ENCODE measurements at places on chromosomes 16 and 17. TPM values are rescaled to one million over a fixed set of nuclear protein-coding genes. Genes with fewer than 3 reads are reported as not detected.
A peak's percentile ranks its signal among the peaks of the same experiment; 100 is the strongest.

Gene KRT40
- not detected for total RNA-seq

Gene QPRT
- 9.9 TPM for total RNA-seq

Gene TK1
- total RNA-seq = 1.9 TPM

DNA sequence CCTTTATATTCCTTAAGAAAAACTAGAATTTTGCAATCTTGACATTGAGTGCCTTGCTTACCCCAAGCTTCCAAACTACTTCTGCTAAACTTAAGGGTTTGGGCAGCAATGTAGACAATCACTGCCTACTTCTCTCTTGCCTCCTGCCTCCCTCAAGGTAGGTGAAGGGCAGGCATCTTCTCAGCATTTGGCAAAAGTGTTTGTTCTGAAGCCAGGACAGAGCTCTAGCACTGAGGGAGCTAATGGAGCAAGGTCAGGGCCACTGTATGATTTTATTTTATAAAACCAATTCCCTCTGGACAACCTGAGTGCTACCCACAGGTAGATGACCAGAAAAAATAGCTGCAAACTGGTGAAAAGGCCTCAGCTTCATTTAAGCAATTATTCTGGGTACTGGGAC, 111.8 kb downstream of the IRX3 start:
- no peak for DNase-seq

DNA sequence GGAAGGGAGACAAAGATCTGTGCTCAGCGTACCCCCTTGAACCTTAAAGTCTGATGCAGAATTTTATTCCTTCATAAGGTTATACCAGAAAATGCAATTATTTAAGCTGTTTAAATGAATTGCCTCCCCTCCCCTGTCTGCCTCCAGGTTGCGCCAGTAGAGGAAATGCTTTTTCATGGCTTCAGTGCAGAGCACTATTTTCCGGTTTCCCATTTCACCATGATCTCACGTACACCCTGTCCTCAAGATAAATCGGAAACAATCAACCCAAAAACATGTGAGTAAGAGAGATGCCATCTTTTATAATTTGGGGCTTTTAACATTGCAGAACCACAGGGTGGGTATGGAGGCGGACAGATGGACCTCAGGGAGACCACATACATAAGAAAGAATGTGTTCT, 15.5 kb downstream of the IQCK start:
- no peak for DNase-seq

DNA sequence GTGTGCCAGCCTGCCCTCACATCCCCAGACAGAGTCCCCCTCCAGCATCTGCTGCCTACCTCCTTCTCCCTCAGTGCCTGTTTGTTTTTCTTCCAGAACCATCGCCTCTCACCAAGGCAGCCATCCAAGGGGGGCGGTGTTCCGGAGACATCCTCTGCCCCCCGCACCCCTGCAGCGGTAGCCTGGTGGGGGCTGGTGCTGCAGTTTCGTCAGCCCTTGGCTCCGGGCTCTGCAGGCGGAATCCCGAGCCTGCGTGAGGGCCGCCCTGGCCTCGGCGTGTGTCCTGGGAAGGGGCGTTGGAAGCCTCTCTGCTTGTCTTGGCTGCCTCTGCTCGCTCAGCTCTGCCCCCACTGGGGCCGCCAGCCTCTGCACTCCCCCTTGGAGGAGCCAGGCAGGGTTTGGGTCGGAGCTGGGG, 126.0 kb upstream of the CIBAR2 start:
- peak; percentile 84 for DNase-seq

DNA sequence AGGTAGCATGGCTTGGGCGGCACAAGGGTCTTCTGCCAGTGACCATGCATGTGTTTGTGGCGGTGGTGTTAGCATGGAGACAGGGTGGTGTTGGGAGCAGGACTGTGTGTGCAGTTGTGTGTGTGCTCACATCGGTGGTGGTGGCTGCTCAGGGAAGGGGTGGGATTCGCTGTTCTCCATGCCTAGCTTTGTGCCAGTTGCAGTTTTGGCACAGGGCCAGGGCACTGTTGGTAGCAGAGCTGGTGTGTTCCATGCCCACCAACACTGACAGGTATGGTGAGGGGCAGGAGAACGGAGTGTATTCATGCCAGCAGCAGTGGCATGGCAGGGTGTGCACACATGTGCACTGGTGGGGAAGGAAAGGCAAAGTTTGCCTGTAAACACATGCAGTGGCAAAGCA, 77.3 kb upstream of the TEKT1 start:
- no peak for DNase-seq

- no peak for DNase-seq
Observed at GRCh38 chr16:9170470-9170869, 79.0 kb downstream of the HAPSTR1 start.

DNA sequence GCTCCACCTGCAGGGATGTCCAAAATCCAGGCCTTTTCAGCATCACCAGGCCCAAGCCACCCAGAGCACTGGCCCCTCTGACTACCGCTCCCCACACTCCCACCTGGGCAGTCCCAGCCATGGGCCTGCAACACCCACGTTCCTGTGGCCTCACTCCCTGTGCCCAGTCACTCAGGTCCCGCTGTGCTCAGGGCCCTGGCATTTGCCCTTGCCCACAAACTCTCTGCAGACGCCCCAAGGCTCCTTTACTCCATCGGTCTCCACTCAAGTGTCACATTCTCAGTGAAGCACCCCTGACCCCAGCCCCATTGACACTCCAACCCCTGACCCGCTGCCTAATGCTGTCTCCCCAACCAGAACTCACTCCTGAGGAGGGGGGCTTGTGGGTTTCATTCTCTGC, 23.6 kb downstream of the MPG start:
- no peak for DNase-seq

- DNase-seq = no peak
Observed at GRCh38 chr17:74015990-74016389, 187.5 kb upstream of the RPL38 start.

DNA sequence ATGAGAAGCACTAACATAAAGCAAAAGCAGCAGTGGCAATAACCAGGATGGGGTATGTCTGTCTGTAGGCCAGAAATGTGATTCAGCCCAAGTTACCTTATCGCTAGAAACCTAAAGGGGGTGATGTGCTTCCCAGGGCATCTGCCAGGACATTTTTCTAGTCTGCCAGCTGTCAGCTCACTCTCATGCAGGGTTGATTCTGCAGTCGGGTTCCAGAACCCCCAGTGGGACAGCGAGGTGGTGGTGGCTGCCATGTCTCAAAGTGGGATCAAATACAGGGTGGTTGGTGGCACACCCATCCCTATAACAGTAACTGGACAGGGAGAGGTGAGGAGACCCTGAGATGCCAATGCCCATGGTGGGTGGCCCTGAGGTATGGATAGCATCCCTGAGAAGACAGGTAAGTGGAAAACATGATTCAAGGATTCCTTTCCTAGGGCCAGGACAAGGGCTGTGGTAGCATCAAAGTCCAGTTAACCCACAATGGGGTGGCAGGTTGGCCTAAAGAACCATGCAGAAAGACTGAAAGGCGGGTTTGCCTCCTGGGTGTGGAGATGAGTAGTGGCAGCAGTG, 84.3 kb downstream of the TNFRSF13B start:
- no peak for DNase-seq
